ENCODE measurements at places on chromosomes 12 and 14. TPM values are rescaled to one million over a fixed set of nuclear protein-coding genes. Genes with fewer than 3 reads are reported as not detected.

The DLK1 gene
- 1.2 TPM for total RNA-seq

The FOXA1 gene
- 74.4 TPM for total RNA-seq

The RFX4 gene
- 0.64 TPM for total RNA-seq

The OR2AP1 gene
- not detected for total RNA-seq

The KRT77 gene
- total RNA-seq: not detected

The KRT79 gene
- 1.3 TPM for total RNA-seq

The GSC gene
- total RNA-seq: 13.8 TPM

The AICDA gene
- total RNA-seq: 0.96 TPM

The STAC3 gene
- total RNA-seq: 3.2 TPM

- DNase-seq: no peak
These were observed 29.2 kb downstream of the GNS start for GRCh38 chr12:64729909-64730587.

DNA sequence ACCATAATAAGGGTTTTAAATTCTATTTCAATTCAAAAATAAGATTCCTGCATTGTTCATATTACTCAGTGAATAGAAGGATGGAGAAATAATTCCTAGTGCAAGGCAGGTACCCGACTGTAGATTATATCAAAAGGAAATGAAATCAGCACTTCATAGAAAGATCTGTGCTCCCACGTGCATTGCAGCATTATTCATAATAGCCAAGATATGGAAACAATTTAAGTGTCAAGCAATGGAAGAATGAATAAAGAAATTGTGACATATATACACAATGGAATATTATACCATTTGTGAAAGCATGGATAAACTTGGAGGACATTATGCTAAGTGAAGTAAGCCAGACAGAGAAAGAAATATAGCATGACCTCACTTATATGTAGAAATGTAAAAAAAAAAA, 53.8 kb downstream of the SLC6A15 start:
- DNase-seq: no peak

GRCh38 chr14:75437201-75438143, 9.7 kb downstream of the JDP2 start:
- DNase-seq: no peak

DNA sequence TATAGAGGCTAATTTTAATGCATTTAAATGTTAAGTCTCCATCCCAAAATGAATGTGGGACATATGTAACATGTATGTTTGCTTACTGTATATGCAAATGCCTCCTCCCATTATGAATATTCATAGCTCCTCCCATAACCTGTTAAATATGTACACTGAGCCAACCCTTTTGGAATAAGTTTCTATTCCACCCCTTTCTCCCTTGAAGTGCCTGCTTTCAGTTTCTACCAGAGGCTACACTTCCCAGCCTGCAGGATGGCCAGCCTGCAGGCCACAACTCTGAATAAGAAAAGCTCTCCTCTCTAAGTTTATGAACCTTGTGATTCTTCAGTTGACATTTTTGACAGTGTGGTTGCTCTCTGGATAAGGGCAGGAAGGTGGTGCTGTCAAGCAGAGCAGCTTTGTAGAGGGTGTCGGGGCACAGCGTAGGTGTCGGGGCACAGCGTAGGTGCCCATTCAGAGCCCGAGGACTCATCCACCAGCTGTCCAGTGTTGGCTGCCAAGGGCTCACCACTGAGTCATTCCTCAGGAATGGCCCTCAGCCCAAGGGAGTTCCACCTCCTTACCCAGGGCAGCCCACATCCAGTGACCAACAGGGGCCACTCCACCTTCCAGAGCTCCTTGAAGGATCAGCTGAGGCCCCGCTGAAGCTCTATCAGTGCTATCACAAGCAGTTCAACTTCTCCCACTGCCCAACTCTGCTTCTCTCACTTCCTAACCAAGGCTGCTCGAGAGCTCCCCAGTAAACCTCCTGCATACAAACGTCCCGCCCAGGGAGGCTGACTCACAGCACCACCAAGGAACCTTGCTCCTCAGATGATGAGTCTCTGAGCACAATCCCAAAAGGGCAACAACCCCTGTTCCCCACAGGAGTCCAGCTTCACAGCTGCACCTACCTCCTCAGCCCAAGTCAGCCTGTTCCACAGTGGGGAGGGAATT, 31.4 kb downstream of the VWF start:
- DNase-seq: peak; percentile 63

- no peak for DNase-seq
These were observed 269.7 kb downstream of the TTC6 start for GRCh38 chr14:37864861-37865718.

- DNase-seq: no peak
These were observed 483.7 kb downstream of the MDGA2 start for GRCh38 chr14:47191700-47192099.

GRCh38 chr14:55938249-55938791, 179.9 kb upstream of the PELI2 start:
- peak; percentile 33 for DNase-seq

- DNase-seq: no peak
These were observed 1.1 kb downstream of the TXNDC16 start for GRCh38 chr14:52551205-52551604.

GRCh38 chr12:122437656-122438121, 15.2 kb upstream of the CLIP1 start:
- DNase-seq: no peak

- no peak for DNase-seq
These were observed 7.1 kb downstream of the LTBR start for GRCh38 chr12:6391013-6391412.

DNA sequence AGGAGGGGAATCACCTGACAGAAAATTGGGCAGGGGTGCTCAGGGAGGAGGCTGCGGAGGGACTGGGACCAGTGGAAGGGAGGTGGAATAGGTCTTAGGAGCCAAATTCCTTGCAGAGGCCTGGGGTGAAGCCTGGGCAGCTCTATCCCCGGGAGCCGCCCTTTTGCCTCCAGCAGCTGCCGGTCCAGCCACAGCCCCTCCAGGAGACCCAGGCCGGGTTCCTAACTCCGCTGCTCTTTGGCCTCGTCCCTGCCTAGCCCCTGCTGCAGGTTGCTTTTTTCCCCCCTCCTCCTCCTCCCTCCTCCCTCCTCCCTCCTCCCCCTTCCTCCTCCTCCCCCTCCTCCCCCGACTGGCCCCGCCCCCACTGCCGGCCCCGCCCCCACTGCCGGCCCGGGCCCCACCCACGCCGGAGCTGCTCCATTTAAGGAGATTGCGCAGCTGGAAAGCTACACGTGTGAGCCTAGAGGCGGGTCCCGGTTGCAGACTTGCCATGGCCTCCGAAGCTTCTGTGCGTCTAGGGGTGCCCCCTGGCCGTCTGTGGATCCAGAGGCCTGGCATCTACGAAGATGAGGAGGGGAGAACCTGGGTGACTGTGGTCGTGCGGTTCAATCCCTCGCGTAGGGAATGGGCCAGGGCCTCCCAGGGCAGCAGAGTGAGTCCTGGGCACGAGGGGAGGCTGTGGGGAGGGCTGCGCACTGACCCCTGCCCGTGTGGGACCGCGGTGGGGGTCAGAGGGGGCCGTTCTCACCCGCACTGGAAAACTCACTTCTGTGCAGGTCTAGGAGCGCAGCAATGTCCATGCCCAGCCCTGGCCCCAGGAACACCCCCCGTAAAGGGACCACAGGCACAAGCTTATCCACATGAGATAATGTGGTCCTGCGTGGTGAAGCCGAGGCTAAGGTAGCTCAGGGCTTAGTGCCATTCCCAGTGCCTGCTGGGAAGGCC, at the start of gene TCL1B:
TCL1B (plus strand) TSS at position 449 of the 945 bp plus-strand sequence; CDS start at position 491, 42 bp downstream.
- no peak for DNase-seq

DNA sequence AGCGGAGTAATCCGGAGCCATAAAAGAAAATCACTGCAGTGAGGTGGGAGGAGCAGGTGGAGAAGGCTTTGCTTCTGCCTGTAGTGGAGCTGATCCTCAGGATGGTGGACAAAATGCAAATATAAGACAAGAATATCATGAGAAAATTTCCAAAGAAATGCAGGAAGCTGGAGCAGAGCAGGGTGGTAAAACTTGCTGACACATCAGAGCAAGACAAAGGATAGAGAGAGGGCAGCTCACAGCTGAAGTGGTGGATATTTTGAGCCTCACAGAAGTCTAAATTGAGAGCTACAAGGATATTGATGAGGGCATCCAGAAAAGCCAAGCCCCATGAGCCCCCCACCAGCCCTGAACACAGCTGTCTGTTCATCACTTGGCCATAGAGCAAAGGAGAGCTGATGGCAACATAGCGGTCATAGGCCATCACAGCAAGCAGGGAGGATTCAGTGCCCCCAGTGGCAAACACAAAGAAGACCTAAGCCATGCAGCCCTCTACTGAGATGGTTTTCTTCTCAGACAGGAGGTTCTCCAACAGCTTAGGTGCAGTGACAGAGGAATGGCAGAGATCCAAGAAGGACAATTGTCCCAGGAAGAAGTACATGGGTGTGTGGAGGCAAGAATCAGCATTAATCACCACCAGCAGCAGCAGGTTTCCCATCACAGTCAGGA, 30.0 kb upstream of the ANP32D start:
- DNase-seq: no peak

- DNase-seq: no peak
These were observed 203.6 kb upstream of the SOX5 start for GRCh38 chr12:24153079-24153478.

DNA sequence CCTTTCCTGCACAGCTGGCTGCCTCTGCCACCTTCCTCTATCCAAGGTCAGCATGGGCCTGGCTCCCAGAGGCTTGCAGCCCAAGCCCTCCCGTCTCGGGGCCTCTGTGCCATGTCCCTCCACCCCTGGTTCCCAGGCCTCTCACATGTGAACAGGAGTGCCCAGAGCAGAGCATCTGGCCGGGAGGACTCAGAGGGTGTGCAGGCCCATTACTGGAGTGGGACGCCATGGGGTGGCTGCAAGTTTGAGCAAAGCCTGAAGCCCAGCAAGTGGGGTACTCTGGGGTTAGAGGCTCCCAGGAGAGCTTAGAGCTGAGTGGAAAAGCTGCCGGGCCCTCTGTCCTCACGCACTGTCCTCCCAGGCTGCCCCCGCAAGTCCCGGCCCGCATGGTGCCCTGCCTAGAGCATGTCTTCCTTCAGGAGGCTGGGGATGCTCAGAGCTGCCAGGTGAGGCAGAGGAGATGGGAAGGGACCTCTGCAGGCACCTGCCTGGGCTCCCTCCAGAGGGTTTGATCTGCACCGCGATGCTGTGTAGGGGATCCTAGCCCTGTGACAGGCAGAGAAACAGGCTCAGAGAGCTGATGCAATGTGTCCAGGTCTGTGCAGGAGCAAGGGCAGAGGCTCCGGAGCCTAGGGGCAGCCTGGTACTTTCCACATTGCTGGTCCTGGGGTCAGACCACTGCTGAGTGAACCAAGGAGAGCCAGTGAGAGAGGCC, 39.8 kb downstream of the DIO3 start:
- DNase-seq: peak; percentile 36

All from breast epithelium (tissue), 4 donors.